ENCODE measurements at places on chromosomes 2 and 18. TPM values are rescaled to one million over a fixed set of nuclear protein-coding genes. Genes with fewer than 3 reads are reported as not detected.

DNA sequence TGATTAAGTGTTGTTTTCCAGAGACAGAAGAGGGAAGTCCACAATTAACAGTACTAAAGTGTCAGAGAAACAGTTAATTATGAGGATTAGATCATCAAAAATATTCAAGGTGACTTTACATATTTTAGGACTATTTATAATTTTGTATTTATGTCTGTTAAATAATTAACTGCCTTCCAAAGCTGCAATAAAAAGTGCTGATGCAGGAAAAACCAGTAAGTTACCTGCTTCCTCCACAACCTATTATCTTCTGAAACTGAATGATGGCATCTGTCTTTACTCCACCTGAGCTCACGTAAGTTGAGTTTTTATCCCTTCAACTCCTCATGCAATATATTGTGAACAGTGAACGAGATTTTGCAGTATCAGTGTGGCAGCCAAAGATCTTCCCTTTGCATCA is 570.7 kb downstream of the THSD7B start:
- H3K27ac ChIP-seq: no peak overlapping the region
- H3K36me3 ChIP-seq: no peaks in the 10 kb centered on the region
- no peak for DNase-seq

Gene GALNT13
- total RNA-seq: not detected

DNA sequence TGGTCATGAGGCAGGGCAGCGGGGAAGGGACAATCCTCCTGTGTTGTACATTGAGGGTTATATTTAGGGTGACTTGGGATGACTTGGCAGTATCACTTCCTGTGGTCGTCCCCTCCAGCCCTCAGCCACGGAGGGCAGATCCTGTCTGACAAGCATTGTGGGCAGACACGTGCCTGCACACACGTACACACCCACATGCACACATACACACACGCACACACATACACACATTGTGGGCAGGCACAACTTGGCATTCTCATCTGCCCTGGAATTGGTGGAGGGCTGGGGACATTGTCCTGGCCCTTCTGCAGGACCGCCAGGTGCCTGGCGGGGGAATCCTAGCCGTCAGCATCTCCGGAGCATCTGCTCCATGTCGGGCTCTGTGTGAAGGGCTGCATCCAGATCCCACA is 47.6 kb downstream of the ODC1 start:
- no peaks in the 10 kb centered on the region for H3K36me3 ChIP-seq
- H3K4me1 ChIP-seq: peaks cover 17% of the 10 kb centered on the region
- H3K27ac ChIP-seq: peak overlapping the region; percentile 32

Gene VSNL1
- 0.12 TPM for total RNA-seq

GRCh38 chr2:84925724-84926376 is 20.4 kb downstream of the TMSB10 start:
- H3K4me1 ChIP-seq: no peaks in the 10 kb centered on the region
- DNase-seq: peak; percentile 96
- no peaks in the 10 kb centered on the region for H3K27me3 ChIP-seq
- H3K4me3 ChIP-seq: peak overlapping the region; percentile 55

DNA sequence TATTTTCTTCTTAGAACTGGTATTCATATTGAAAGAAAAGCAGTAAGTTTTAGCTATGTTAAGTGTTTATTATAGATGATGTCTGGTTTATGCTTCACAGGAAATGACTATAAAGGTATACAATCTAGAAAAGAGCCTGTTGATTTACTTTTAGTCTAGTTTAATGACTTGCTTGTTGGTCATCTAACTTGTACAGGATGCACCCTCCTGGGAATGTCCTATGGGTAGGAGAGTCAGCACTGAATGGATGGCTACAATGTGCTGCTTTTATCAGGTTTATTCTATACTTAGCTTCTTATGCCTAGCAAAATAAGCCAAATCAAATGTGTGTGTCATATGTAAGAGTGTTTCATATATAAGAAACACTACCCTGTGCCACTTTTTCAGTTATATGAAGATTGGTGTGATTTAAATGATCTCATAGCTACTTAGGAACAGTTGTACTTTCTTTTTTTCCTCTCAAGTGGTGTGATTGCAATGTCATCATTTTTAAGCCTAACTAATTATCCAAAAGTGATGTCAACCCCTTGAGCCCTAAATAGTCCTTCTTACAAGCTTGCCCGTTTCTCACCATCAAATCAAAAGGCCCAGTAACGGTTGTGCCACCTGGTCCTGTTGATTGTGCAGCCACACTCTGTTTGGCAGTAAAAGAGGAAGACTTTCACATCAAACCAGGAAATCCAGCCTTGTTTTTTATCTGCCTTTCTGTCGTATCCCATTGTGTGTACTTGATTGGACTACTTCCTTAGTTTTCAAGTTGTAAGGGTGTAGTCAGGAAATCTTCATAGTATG is 176.0 kb downstream of the DIS3L2 start:
- no peaks in the 10 kb centered on the region for H3K27me3 ChIP-seq
- no peak overlapping the region for H3K27ac ChIP-seq
- no peak overlapping the region for H3K4me3 ChIP-seq
- H3K36me3 ChIP-seq: peaks cover 16% of the 10 kb centered on the region
- DNase-seq: no peak

DNA sequence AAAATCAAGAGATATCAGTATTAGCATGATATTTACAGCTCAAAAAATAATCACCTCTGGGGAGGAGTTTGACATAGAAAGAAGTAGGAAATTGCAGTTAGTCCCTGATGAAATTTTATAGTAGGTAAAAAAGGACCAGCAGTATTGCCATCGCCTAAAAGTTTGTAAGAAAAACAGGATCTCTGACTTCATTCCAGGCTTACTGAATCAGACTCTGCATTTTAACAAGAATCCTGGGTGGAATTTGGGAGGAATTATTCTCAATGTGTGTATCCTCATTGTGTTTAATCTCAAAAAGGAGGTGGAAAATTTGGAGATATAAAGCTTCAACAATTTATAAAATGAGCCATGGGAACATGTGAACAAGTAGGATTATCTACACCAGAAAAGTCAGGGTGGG is 31.2 kb upstream of the STAT1 start:
- DNase-seq: no peak
- H3K4me1 ChIP-seq: no peaks in the 10 kb centered on the region
- no peak overlapping the region for H3K27ac ChIP-seq

GRCh38 chr18:28514699-28515098 is 337.8 kb upstream of the CDH2 start:
- no peaks in the 10 kb centered on the region for H3K36me3 ChIP-seq
- no peak for DNase-seq
- no peaks in the 10 kb centered on the region for H3K27me3 ChIP-seq
- no peak overlapping the region for H3K4me3 ChIP-seq
- H3K4me1 ChIP-seq: no peaks in the 10 kb centered on the region

GRCh38 chr18:46264255-46264654 is 160.1 kb downstream of the HAUS1 start:
- H3K4me1 ChIP-seq: peaks cover 70% of the 10 kb centered on the region
- no peak for DNase-seq
- no peaks in the 10 kb centered on the region for H3K36me3 ChIP-seq
- no peak overlapping the region for H3K4me3 ChIP-seq
- no peaks in the 10 kb centered on the region for H3K27me3 ChIP-seq

Gene HRH4
- not detected for total RNA-seq

- no peaks in the 10 kb centered on the region for H3K4me1 ChIP-seq
- no peak overlapping the region for H3K27ac ChIP-seq
- DNase-seq: no peak
Observed at GRCh38 chr18:52054324-52054723, 285.7 kb upstream of the DCC start.

Gene PARD3B
- total RNA-seq: 5.3 TPM

- H3K36me3 ChIP-seq: no peaks in the 10 kb centered on the region
- H3K27ac ChIP-seq: no peak overlapping the region
- peaks cover 31% of the 10 kb centered on the region for H3K27me3 ChIP-seq
Observed at GRCh38 chr18:49921318-49921985, 108.1 kb upstream of the ACAA2 start.

Gene PAIP2B
- 47.4 TPM for total RNA-seq

DNA sequence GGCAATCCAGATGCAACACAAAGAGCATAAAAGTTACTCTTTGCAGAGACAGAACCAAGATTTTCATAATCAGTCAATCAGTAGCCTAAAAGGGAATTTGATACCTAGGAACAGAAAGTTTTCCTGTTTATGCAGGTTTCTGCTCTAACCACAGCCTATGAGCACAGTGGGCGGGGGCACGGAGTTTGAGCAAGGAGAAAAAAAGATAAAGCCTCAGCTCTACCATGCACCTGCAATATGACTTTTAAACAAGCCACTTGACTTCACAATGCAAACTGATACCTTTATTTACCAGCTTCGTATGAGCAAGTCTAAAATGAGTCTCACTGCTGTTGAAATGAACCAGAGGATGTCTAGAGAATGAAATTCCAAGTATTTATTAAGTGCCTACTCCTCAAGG is 5.6 kb upstream of the LRATD1 start:
- H3K27ac ChIP-seq: no peak overlapping the region
- no peaks in the 10 kb centered on the region for H3K36me3 ChIP-seq
- H3K4me3 ChIP-seq: no peak overlapping the region

GRCh38 chr2:51105811-51106210 is 73.9 kb upstream of the NRXN1 start:
- no peak overlapping the region for H3K27ac ChIP-seq
- H3K36me3 ChIP-seq: no peaks in the 10 kb centered on the region
- H3K4me3 ChIP-seq: no peak overlapping the region
- no peak for DNase-seq

Gene PLEK
- total RNA-seq: 2.4 TPM

Gene INHA
- total RNA-seq: not detected

Gene GPR35
- 0.36 TPM for total RNA-seq

GRCh38 chr2:209763106-209763505 is 8.5 kb upstream of the UNC80 start:
- DNase-seq: no peak
- H3K27me3 ChIP-seq: no peaks in the 10 kb centered on the region
- no peak overlapping the region for H3K27ac ChIP-seq
- H3K4me1 ChIP-seq: no peaks in the 10 kb centered on the region
- no peak overlapping the region for H3K4me3 ChIP-seq

DNA sequence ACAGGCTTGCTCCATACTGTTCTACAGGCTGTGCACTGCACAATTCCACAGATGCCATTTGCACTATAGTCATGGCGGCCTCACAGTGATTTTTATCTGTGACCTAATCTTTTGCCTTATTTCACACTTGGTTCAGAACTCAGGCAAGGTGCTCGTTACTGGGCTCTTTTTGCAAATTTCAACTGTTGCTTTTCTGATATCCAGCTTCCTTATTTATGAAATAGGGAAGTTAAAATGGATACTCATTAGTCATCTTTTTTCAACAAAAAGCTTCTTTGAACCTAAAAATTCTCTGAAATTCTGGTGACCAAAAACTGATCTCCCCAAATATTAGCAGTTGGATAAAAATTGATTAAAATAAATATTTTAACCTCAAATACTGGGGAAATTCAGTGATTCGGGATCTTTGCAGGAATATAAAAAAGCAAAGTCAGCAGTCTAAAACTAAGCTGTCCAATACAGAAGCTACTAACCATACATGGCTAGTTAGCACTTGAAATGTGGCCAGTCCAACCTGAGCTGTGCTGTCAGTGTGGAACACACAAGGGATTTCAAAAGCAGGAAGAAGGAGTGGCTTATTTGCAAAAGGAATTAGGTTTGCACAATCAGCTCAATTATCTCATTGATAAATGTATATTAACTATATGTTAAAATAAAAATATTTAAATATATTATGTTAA is 134.4 kb downstream of the COL4A4 start:
- H3K4me3 ChIP-seq: no peak overlapping the region
- H3K27ac ChIP-seq: no peak overlapping the region
- no peaks in the 10 kb centered on the region for H3K27me3 ChIP-seq
- peaks cover 3% of the 10 kb centered on the region for H3K36me3 ChIP-seq
- H3K4me1 ChIP-seq: no peaks in the 10 kb centered on the region
- DNase-seq: no peak

DNA sequence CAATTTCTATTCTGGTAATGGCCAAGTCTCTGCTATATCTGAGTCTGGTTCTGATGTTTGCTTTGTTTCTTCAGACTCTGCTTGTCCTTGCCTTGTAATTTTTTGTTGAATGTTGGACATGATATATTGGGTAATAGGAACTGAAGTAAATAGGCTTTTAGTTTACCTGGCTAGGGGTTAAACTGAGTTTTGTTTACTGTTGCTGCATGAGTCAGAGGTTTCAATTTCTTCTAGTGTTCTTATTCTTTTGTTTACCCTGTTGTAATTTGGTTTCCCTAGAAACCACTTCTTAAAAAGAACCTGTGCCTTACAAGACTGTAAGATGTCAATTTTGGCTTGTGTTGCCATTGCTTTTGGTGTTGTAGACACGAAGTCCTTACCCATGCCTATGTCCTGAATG is 285.0 kb upstream of the KCNH7 start:
- H3K4me3 ChIP-seq: no peak overlapping the region
- H3K36me3 ChIP-seq: no peaks in the 10 kb centered on the region
- no peak for DNase-seq
- no peaks in the 10 kb centered on the region for H3K4me1 ChIP-seq

GRCh38 chr2:21007129-21008013 is 36.5 kb downstream of the APOB start:
- H3K4me1 ChIP-seq: peaks cover 5% of the 10 kb centered on the region
- H3K27ac ChIP-seq: no peak overlapping the region
- no peak for DNase-seq
- no peak overlapping the region for H3K4me3 ChIP-seq
- H3K36me3 ChIP-seq: no peaks in the 10 kb centered on the region

- H3K27ac ChIP-seq: no peak overlapping the region
- no peaks in the 10 kb centered on the region for H3K36me3 ChIP-seq
- peaks cover 3% of the 10 kb centered on the region for H3K4me1 ChIP-seq
- DNase-seq: no peak
Observed at GRCh38 chr2:54107455-54107764, 8.0 kb upstream of the ACYP2 start.

Gene PLGLB1
- 1.2 TPM for total RNA-seq

- H3K36me3 ChIP-seq: peaks cover 13% of the 10 kb centered on the region
- peaks cover 57% of the 10 kb centered on the region for H3K4me1 ChIP-seq
- peak overlapping the region; percentile 40 for H3K4me3 ChIP-seq
- no peaks in the 10 kb centered on the region for H3K27me3 ChIP-seq
- H3K27ac ChIP-seq: peak overlapping the region; percentile 96
Observed at GRCh38 chr2:167196461-167197252, 308.4 kb downstream of the XIRP2 start.

GRCh38 chr2:164793529-164793928 is 48.1 kb downstream of the COBLL1 start:
- no peaks in the 10 kb centered on the region for H3K36me3 ChIP-seq
- no peaks in the 10 kb centered on the region for H3K4me1 ChIP-seq
- no peak overlapping the region for H3K27ac ChIP-seq
- no peak for DNase-seq

GRCh38 chr2:130389358-130389757 is 33.5 kb downstream of the PTPN18 start:
- no peaks in the 10 kb centered on the region for H3K36me3 ChIP-seq
- H3K4me3 ChIP-seq: no peak overlapping the region
- H3K27me3 ChIP-seq: no peaks in the 10 kb centered on the region
- no peak overlapping the region for H3K27ac ChIP-seq
- H3K4me1 ChIP-seq: peaks cover 7% of the 10 kb centered on the region

- H3K27ac ChIP-seq: no peak overlapping the region
- no peaks in the 10 kb centered on the region for H3K36me3 ChIP-seq
- no peak for DNase-seq
- no peaks in the 10 kb centered on the region for H3K27me3 ChIP-seq
- no peak overlapping the region for H3K4me3 ChIP-seq
- no peaks in the 10 kb centered on the region for H3K4me1 ChIP-seq
Observed at GRCh38 chr18:34281290-34281689, 56.6 kb upstream of the NOL4 start.

All from psoas muscle (tissue), 8 donors.